T-helper 1 cell treated with Interleukin-12 subunit alpha and Interleukin-12 subunit beta and Interleukin-4 antibody, amounts not matched to agents 30 ng/mL and 1 ng/mL, for 36 hours (primary cell): ENCODE measurements at places on chromosomes 2 and 18. TPM values are rescaled to one million over a fixed set of nuclear protein-coding genes. Genes with fewer than 3 reads are reported as not detected.

The PRSS56 gene
- not detected in 2 replicates for total RNA-seq

The ANKRD30BL gene
- not detected in 2 replicates for total RNA-seq

The KIF1A gene
- total RNA-seq: 0.17 and 0.42 TPM in 2 replicates

The CYTIP gene
- total RNA-seq: 484 and 497 TPM in 2 replicates

The SPP2 gene
- total RNA-seq: not detected in 2 replicates

The ARHGAP15 gene
- total RNA-seq: 178 and 182 TPM in 2 replicates

The ORMDL1 gene
- 75.6 and 80.6 TPM in 2 replicates for total RNA-seq

The MOGAT1 gene
- not detected in 2 replicates for total RNA-seq

The NGEF gene
- total RNA-seq: not detected in 2 replicates

The PEX13 gene
- 15.3 and 16.9 TPM in 2 replicates for total RNA-seq
